ENCODE measurements at places on chromosomes 13 and 19. TPM values are rescaled to one million over a fixed set of nuclear protein-coding genes. Genes with fewer than 3 reads are reported as not detected.

CCDC159 gene
- 14.6 TPM for total RNA-seq

IGFL3 gene
- total RNA-seq = not detected

DAND5 gene
- total RNA-seq = not detected

LSM4 gene
- 96.0 TPM for total RNA-seq

TMC4 gene
- 0.26 TPM for total RNA-seq

KLK15 gene
- total RNA-seq = not detected

PDE4A gene
- 11.6 TPM for total RNA-seq

EBPL gene
- total RNA-seq = 40.0 TPM

ONECUT3 gene
- not detected for total RNA-seq

TJP3 gene
- total RNA-seq = not detected

PCCA gene
- 37.8 TPM for total RNA-seq

URAD gene
- not detected for total RNA-seq

KLK2 gene
- total RNA-seq = not detected

C1QTNF9B gene
- total RNA-seq = 0.86 TPM

GRWD1 gene
- total RNA-seq = 42.9 TPM

VSTM2B gene
- total RNA-seq = 0.23 TPM

PGLYRP1 gene
- total RNA-seq = 0.65 TPM

GPR180 gene
- total RNA-seq = 4.7 TPM

CD22 gene
- total RNA-seq = 2.3 TPM

WTIP gene
- 61.9 TPM for total RNA-seq

RAB3A gene
- 2.5 TPM for total RNA-seq

ABCA7 gene
- 3.9 TPM for total RNA-seq

ZNF66 gene
- 3.7 TPM for total RNA-seq

TRPC4 gene
- total RNA-seq = 0.46 TPM

HSD17B14 gene
- 7.1 TPM for total RNA-seq

RFPL4A gene
- total RNA-seq = not detected

TMEM59L gene
- total RNA-seq = 2.9 TPM

OR7D2 gene
- total RNA-seq = 0.17 TPM

WDR62 gene
- total RNA-seq = 0.26 TPM

HAUS5 gene
- 4.5 TPM for total RNA-seq

CNN2 gene
- 98.1 TPM for total RNA-seq

WDR87 gene
- not detected for total RNA-seq

SYNGR4 gene
- total RNA-seq = not detected

PSMD8 gene
- total RNA-seq = 145 TPM

MED26 gene
- 7.1 TPM for total RNA-seq
